ENCODE measurements at places on chromosomes 11 and 22. TPM values are rescaled to one million over a fixed set of nuclear protein-coding genes. Genes with fewer than 3 reads are reported as not detected.

DNA sequence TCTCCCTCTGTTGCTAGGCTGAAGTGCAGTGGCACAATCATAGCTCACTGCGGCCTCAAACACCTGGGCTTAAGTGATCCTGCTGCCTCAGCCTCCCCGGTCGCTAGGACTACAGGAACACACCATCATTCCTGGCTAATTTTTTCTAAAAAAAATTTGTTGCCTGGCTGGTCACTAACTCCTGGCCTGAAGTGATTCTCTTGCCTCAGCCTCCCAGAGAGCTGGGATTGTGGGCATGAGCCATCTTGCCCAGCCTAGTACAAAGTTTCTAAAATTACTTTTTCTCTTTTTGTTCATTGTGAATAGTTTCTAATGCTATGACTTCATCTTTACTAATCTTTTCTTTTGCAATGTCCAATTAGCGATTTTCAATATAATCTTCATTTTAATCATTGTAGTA, 12.5 kb downstream of the RBM7 start:
- no peaks in the 10 kb centered on the region for H3K36me3 ChIP-seq
- DNase-seq, result no peak
- peaks cover 1% of the 10 kb centered on the region for H3K27me3 ChIP-seq
- no peak overlapping the region for H3K4me3 ChIP-seq
- H3K4me1 ChIP-seq, result no peaks in the 10 kb centered on the region

DNA sequence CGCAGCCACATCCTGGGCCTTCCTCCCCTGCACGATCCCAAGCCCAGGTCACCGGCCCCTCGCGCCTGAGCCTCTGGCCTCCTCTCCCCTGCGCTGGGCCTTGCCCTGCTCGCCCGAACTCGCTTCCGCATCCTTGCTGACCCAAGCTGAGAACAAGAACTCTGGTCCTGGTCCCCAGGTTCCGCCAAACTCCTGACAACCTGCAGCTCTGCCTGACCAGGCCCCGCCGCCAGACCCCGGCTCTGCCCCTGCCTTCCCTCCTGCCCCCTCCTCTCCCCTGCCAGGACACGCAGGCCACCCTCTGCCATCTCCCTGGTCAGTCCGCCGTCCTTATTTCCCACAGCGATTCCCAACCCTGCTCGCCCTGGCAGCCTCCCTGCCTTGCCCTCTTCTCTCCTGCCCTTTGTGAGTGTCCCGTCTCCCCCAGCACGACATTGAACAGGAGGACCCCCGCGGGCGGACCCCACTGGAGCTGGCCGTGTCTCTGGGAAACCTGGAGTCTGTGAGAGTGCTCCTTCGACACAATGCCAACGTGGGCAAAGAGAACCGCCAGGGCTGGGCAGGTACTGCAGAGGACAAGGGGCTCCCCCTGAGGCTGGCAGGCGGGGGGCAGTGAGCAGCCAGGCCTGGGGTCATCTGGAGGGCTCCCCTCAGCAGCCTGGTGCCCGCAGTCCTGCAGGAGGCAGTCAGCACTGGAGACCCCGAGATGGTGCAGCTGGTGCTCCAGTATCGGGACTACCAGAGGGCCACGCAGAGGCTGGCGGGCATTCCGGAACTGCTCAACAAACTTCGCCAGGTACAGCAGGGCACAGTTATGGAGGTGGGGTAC, 762 bp downstream of the ANKRD13D start:
- H3K4me1 ChIP-seq, result peaks cover 20% of the 10 kb centered on the region
- DNase-seq, result no peak
- peaks cover 24% of the 10 kb centered on the region for H3K27me3 ChIP-seq
- peaks cover 24% of the 10 kb centered on the region for H3K36me3 ChIP-seq
- H3K27ac ChIP-seq, result peak overlapping the region; percentile 48

DNA sequence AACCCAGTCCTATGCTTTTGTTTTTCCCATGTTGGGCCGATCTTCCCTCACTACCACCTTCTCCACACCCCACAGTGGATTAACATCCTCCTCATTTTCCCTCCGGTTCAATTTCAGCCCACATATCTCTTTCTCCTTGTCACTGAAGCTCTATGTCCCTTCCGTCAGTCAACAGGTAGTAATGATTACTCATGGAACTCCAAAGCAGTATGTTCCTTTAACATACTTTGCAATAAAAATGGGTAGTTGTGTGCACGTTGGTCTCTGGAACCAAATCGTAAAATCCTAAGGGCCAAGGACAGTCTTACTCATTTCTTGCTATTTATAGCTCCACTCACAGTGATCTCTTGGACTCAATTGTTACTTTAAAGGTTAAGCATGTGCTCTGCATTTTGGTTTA, 20.2 kb downstream of the AMOTL1 start:
- no peaks in the 10 kb centered on the region for H3K27me3 ChIP-seq
- H3K4me3 ChIP-seq, result no peak overlapping the region
- no peak for DNase-seq
- H3K36me3 ChIP-seq, result no peaks in the 10 kb centered on the region
- peaks cover 17% of the 10 kb centered on the region for H3K4me1 ChIP-seq
- no peak overlapping the region for H3K27ac ChIP-seq

DNA sequence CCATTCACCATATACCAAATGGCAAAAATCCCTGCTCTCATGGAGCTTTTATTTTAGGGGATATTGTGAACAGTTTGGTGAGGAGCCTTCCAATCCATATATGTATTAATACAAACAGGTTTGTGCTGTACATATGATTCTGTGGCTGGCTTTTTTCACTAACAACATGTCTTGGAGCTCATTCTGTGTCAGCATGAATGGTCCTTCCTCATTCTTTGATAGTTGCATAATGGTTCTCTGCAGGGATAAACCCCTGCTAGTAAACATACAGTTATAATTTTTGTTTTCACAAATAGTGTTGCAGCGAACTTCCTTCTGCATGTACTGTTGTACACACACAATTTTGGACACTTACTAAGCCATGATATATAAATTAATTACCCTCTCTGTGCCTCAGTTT, 8.3 kb downstream of the PRR5L start:
- peaks cover 40% of the 10 kb centered on the region for H3K4me1 ChIP-seq
- no peak for DNase-seq
- no peak overlapping the region for H3K4me3 ChIP-seq
- H3K36me3 ChIP-seq, result peaks cover 2% of the 10 kb centered on the region
- peaks cover 9% of the 10 kb centered on the region for H3K27me3 ChIP-seq
- no peak overlapping the region for H3K27ac ChIP-seq

DNA sequence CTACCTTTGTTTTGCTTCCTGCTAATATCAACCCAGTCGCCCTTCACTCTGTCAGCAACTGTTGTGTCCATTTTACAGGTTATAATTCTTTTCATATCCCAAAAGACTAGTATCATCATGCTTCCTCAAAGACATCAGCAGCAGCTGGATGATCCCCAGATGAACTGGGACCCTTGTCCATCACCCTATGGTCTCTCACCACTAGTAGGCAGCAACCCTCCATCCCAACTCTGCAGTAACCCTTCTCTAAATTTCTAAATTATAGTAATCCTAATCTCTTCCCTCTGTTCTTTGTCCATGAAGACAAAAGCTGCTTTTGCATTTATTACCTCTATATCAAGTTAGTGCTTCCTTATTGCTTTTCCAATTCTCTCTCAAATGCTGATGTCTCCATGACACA, 1025.8 kb downstream of the FAM181B start:
- no peak overlapping the region for H3K27ac ChIP-seq
- no peak for DNase-seq
- no peaks in the 10 kb centered on the region for H3K4me1 ChIP-seq
- no peaks in the 10 kb centered on the region for H3K36me3 ChIP-seq

GRCh38 chr11:22192289-22192641, 620 bp upstream of the ANO5 start:
- no peak overlapping the region for H3K27ac ChIP-seq
- H3K4me1 ChIP-seq, result peaks cover 7% of the 10 kb centered on the region
- peak overlapping the region; percentile 97 for H3K4me3 ChIP-seq
- peak; percentile 24 for DNase-seq
- H3K27me3 ChIP-seq, result no peaks in the 10 kb centered on the region

DNA sequence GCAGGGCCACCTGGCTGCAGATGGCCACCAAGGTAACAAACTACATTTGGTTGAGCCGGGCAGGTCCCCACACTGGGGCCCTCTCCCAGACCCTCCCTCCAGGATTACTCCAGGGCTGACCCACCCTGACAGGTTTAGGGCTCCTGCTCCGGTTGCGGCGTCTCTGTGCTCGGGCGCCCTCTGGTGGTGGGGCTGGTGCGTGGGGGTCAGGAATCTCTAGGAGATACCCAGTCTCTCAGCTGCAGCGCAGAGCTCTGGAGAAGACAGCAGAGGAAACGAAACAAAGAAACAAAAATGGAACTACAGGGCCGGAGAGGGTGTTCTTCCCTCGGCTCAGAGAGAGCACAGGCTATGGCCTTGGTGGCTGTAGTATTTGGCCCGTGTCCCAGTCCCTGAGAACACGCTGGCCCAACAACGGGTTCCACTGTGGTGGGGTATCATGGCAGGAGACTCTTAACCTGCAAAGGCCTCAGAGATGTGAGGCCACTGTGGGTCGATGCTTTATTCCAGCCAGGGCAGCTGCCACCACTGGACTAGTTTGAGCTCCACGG, 2.4 kb downstream of the C11orf96 start:
- H3K27me3 ChIP-seq, result peaks cover 28% of the 10 kb centered on the region
- DNase-seq, result peak; percentile 72
- H3K36me3 ChIP-seq, result peaks cover 3% of the 10 kb centered on the region

Gene NEFH
- 18.2 TPM for total RNA-seq

Gene DAGLA
- total RNA-seq, result 3.2 TPM

Gene TLCD5
- total RNA-seq, result 15.2 TPM

Gene SSTR3
- total RNA-seq, result 0.13 TPM
